ENCODE measurements at places on chromosomes 5 and 9.
A peak's percentile ranks its signal among the peaks of the same experiment; 100 is the strongest.

DNA sequence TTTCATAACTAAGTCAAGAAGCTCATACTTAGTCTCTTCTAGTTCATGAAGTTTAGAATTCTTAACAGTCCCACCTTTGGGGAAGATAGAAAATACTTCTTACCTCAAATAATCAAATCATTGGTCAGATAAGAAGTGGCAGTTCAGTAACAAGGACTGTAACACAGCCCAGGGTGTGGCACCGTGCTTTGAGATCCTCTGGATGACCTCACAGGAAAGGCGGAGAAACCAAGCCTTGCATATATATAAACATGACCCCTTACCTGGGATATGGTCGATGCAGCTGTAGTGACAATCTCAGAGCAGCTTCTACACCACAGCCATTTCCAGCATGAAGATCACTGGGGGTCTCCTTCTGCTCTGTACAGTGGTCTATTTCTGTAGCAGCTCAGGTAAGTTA lies at the start of gene SPINK7:
Gene SPINK7 (plus strand): TSS at position 271 of the 400 bp plus-strand sequence. CDS start 61 bp downstream, at position 332.
- DNase-seq: no peak

- no peak for DNase-seq
These were observed 208.7 kb upstream of the RASEF start for GRCh38 chr9:83271665-83272071.

DNA sequence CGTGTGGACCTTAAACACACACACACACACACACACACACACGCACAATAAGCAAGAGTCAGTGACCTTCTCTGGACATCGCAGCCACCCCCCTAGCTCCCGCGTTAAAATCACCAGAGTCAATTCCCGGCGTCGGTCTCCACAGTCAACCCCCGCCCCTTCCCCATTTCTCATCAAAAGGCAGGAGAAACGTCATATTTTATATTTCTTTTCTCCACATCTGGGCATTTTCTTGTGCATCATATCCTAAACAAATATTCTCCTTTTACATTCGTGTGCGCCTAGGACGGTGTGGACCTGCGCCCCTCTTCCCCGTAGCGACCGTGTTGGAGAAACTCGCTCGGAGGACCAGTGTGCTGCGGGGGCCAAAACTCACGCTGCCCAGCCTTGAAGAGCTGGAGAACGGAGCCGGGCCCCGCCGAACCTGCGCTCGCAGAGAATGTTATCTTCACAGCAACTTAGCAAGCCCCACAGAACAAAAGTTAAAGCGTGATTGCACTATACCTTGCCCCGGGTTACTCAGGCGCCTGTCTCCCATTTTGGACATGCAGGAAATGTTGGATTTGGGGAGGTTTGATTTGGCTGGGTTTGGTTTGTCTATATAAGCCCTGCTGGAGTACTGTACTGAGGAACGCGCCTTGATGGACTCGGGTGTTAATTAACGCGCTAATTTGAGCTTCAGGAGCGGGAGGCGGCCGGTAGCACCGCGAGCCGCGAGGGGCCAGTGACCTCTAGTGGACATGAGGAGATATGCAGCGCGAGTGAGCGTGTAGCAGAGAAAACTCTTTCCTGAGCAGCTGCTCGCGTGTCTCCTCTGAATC lies 192.4 kb downstream of the MEF2C start:
- DNase-seq: peak; percentile 69

GRCh38 chr9:71119746-71120145 lies 1.7 kb downstream of the TRPM3 start:
- no peak for DNase-seq

DNA sequence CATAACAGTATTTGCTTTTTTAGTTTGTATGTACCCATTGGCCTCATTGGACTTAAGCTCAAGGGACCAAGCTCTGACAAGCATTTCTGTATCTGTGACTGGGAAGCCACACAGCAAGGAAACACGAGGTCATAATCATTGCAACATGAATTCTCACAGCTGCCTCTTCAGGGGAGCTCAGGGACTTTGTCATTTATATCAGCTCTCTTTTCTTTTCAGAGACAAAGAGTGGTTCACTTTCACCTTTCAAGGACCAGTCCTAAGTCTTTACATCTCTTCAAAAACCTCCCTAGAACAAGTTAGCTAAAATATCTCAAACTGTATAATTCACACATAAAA lies 58.6 kb downstream of the ADAMTS12 start:
- DNase-seq: no peak

- peak; percentile 41 for DNase-seq
These were observed 499 bp downstream of the FBLL1 start for GRCh38 chr5:168529374-168530234.

DNA sequence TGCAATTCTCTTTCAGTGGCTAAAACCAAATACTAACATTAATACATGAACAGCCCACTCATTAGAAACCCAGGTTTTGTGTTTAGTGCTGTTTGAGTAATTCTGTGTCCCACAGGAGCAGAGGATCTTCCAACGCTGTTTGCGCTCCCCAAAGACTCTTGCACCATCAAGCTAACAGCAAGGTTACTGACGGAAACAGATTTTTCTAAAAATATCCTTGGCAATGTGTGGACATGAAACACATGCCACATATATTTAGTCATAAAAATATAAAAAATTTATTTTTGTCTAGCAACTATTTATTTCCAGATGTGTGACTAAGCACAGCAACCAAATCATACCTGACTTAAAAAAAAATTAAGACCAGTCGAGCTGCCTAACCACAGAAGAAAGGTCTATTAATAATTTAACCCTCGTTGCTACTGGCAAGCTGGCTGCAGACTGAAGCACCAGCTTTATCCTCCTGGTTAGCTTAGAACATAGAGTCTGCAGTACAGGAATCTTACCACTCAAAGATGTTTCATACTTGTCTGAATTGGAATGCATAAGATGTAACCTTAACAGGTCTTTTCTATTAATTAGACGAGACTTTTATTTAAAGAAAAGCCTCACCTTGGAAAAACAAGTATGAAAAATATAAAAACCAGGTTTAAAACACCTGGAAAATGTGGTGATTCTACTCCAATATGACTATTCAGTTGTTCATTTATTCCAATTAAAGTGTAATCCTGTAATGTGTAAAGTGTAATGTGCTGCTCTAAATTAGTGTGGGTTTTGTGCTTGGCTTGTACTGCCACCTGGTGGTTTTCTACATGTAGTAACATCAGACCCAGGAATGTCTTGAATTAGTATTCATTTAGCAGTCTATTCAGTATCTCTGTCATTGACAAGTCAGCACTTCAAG lies 272.5 kb downstream of the EPB41L4A start:
- no peak for DNase-seq

- DNase-seq: no peak
These were observed 110.0 kb downstream of the LURAP1L start for GRCh38 chr9:12884736-12885395.

- DNase-seq: no peak
These were observed 25.2 kb upstream of the HSD17B4 start for GRCh38 chr5:119427060-119427459.

GRCh38 chr5:54063817-54064216 lies 246.6 kb downstream of the ARL15 start:
- no peak for DNase-seq

DNA sequence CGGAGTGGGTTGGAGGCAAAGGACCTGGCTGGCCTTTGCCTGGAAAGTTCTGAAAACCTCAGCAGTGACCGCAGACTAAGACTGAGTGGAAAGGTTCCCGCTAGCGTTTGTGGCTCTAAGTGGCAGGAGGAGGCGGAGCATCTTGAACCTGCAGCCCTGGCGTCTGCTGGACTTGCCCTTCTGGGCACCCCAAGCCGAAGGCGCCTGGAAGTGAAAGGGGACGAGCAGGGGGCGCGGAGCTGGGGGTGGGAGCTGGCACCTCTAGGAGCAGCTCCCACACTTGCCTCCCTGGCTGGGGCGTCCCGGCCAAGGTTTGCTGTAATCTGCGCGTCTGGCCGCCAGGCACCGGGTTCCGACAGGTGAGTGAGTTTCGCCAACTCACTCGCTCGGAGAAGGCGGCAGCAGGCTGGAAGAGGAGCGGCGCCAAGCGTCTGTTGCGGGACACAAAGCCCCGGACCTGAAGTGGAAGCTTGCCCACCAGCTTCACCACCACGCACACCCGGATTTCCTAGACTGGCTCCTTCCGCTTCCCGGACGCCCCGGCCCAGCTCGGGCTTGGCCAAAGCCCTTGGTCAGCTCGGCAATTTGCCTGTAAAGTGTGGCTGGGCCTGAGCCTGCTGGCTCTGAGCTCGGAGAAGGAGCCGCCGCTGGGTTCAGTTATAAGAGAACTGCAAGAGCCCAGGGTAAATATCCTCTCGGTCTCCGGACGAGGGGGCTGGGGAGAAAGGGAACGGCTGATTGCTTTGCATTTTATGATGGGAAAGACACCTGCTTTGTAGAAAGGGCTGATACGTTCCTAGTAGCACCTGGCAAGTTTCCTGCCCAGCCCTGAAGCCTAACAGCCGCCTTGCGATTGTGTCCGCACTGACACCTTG lies at the start of gene GNA14:
Gene GNA14 (minus strand): TSS at position 89 of the 875 bp plus-strand sequence. CDS start 529 bp downstream, outside the sequence.
- no peak for DNase-seq

- no peak for DNase-seq
These were observed 64.6 kb upstream of the HAND1 start for GRCh38 chr5:154542581-154542980.

DNA sequence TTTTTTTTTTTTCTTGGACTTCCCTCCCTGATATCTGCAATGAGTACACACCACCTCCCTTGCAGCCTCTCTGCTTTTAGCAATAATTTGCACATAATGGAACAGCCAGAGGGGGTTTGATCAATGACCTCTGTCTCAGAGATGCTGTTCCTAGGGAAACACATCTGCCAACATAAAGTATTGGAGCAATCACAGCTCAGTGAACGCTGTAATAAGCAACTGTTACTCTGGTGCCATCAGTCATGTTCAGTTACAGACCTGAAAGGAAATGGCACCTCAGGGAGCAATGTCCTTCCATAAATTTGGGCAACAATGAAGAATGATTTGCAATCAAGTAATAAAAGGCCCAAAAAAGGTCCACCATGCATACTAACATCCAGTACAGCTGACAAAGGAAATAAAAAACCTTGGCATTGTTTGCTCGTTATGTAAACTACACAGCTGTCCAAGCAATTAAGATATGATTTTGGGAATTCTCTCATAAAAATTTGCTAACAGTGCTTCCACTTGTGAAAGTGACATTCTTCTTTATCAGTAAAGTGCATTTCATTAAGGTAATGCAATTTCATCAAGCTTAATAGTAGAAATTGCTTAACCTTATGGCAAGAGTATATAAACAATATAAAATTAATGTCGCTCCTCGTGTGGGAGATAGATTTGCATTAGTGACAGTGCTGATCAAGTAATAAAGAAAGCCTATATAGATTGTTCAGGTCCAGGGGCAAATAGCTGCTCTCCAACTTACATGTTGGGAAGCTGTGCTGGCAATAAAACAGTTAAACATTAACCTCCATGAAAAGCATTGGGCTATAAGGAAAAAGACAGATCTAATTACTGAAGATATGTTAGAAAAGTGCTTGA lies 167.8 kb downstream of the RASEF start:
- DNase-seq: no peak

- no peak for DNase-seq
These were observed 9.8 kb downstream of the UIMC1 start for GRCh38 chr5:176996780-176997179.

- DNase-seq: no peak
These were observed 196.8 kb downstream of the AUH start for GRCh38 chr9:91164724-91165520.

- no peak for DNase-seq
These were observed 18.7 kb upstream of the WDR38 start for GRCh38 chr9:124834591-124834990.
